ENCODE measurements at places on chromosomes 3 and 15. TPM values are rescaled to one million over a fixed set of nuclear protein-coding genes. Genes with fewer than 3 reads are reported as not detected.

Gene TNFAIP8L3
- 4.8 TPM for total RNA-seq

Gene IL17RE
- 1.1 TPM for total RNA-seq

Gene CCDC9B
- 178 TPM for total RNA-seq

Gene CSPG5
- 0.32 TPM for total RNA-seq

Gene IL16
- total RNA-seq: 2.5 TPM

Gene TF
- total RNA-seq: 5.8 TPM

Gene MINAR1
- total RNA-seq: 0.19 TPM

GRCh38 chr3:175729466-175729865 lies 870.3 kb downstream of the NAALADL2 start:
- DNase-seq: no peak

DNA sequence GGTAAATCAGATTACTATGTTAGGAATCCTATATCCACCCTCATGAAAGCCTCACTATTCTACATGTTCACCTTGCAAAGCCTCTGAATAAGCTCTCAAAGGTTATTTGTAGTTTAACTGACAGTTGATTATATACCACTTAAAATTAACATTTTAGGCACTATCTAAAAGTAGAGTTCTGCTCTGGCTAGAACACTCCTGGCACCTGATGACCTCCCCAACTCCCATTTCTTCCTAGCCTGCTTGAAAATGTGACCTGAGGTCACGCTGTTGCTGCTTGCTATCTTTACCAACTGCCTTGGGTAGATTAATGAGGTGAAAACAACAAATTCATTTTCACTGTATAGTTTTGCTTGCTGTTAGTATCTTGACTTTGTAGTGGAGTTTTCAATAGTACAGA lies 220.7 kb downstream of the GBE1 start:
- no peak for DNase-seq

DNA sequence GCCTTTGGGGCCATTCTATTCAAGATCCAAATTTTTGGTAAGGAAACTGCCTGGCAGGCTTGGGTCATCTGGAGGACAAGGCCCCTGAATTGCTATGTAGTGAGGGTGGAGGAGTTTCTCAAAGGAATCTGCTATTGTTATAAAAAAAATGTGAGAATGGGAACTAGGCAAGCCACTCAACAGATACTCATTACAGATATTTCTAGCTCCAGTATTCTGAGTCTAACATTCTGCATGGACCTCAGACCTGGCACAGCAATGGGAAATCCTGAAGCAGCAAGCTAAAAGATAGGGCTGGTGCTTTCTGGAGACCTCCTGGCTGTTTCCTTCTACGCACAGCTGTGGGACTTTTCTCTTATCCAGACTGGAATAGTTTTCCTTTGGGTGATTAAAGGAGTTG lies 430.7 kb upstream of the RBMS3 start:
- no peak for DNase-seq

DNA sequence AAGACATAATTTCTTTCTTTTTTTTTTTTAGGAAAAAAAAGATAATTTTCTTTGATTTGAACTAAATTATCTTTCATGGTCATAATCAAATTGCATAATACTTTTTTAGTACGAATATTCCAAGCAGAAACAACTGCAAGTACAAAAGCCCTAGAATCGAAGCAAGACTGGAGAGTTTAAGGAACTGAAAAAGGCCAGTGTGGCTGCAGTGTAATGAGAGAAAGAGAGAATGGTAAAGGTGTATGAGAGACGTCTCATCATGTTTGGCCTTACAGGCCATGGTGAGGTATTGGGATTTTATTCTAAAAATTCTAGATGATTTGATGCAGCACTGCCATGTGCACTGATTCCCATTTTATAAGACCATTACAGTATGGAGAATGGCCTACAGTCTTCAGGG lies 180.9 kb downstream of the SUCNR1 start:
- DNase-seq: no peak

GRCh38 chr3:105402287-105402801 lies 35.6 kb downstream of the ALCAM start:
- no peak for DNase-seq

DNA sequence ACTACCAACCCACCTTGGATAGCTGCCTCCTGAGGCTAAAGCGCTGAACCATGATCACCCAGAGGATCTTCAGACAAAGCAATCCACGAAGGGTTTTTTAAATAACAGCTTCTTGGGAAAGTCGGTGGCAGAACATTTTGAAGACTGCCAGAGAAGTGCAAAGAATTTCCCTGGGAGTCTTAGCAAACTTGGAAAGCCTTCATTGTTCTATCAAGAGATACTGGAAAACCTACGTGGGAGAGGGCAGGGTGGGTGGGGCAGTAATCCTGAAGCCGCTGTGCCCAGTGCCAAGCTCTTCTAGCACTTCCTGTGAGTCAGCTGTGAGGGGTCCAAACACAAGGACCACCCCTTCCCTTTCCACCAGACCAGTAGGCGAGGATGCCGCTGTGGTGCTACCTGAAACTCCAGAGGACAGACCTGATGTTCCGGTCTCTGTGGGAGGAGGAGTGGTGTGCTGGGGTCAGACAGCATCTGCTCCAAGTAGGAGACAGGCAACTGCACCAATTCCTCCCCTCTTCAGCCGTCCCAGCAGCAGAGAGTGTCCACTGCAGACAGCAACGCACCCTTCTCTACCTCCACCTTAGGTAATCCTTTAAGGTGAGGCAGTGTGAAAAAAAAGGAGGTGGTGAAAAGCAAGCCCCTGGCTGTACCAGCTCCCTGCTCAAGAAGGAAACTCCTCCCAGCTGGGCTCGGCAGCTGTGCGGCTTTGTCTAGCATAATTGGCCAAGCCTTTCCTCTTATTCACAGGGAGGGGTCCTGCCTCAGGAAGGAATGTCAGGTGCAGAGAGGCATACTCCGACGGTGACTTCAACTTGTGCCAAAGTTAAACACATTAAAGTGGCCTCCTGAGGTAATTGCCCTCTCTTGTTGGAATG lies 99.0 kb downstream of the TMCC1 start:
- no peak for DNase-seq

- DNase-seq: no peak
Observed at GRCh38 chr15:80967451-80967850, 22.2 kb downstream of the MESD start.

GRCh38 chr15:69034352-69034751 lies 19.9 kb downstream of the NOX5 start:
- DNase-seq: no peak

- DNase-seq: no peak
Observed at GRCh38 chr3:52841211-52841980, 6.6 kb upstream of the MUSTN1 start.

GRCh38 chr15:47395076-47395475 lies 322.2 kb upstream of the SEMA6D start:
- DNase-seq: no peak

All from cardiac septum (tissue), 1 donor.